DMS53 (cell line): ENCODE measurements at places on chromosomes 16 and 17.

GRCh38 chr16:89511374-89511773, 3.2 kb downstream of the SPG7 start:
- DNase-seq, result no peak

DNA sequence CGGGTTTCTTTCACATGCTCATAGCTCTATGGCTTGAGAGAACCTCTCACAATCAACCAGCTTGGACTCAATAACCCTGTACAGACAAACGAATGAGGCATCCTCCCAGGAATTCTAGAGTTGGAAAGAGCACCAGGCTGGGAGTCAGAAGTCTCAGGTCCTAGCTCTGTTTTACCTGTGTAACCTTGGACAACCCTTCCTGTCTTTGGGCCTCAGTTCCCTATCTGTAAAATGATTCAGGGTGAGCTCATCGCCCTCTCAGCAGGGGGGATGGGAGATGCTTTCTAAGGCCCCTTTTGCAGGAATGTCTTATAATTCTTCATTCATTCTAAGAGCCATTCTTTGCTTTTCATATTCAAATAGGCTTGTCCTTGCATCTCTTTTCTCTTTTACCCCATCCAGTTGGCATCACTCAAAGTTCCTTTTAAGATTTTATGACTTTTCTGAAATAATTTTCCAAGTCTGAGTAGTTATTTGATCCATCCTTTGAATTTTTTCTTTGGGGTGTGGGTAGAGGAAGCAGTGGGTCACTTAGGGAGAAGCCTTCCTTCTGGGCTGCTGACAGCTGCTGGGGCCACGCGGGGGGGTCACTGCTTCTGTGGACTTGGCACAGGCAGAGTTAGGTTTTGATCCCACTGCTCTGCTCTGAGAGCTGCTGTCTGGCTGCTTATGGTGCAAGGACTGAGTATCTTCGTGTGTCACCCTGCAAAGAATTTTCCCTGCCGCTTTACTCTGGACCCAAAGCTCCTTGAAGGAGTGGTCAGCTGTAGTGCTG, 102.7 kb downstream of the UTP18 start:
- DNase-seq, result no peak

GRCh38 chr16:12414281-12414680, 389.4 kb downstream of the CPPED1 start:
- DNase-seq, result no peak

GRCh38 chr16:74563828-74564263, 43.1 kb downstream of the GLG1 start:
- no peak for DNase-seq

GRCh38 chr17:64994781-64995538, 61.6 kb downstream of the GNA13 start:
- DNase-seq, result no peak

DNA sequence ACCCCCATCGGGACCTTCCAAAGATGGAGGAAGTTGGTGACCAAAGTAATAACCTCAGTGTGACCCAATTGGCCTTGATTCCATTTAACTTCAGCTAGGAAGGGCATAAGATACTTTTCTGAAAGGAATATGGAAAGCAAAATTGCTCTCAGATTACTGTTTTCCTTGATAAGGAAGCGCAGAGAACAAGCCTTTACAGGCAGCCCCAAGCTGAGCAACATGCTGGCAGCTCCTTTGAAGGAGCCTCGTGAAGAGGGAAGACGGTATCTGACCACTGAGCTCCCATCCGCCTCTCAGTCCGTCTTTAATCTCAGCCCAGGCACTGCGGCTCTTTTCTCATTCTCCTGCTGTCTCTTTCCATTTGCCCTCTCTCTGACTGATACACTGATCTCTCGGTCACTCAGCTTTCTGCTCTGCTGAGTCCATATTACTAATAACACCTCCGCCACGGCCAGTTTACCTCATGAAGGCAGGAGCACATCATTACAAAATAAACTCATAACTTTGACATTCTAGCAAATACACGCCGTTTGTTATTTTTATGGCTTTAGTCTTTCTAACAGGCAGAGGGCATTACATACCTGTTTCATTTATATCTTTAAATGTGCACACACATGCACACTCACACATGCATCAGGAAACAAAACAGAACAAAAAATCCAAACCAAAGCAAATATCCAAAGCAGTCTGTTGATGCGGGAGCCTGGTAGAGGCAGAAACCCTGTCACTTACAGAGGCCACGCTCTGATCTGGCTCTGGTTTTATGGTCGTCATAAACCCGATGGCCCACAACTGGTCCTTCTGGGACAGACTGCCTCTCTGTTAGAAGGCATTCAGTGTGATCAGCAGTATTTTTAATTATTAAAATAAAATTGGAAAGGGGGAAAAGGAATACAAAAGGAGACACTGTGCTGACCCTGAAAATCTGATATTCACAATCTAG, 183.2 kb downstream of the AATF start:
- DNase-seq, result no peak

GRCh38 chr17:48351911-48352332, 78.1 kb downstream of the SKAP1 start:
- DNase-seq, result peak; percentile 67

GRCh38 chr17:48333034-48333530, 96.9 kb downstream of the SKAP1 start:
- DNase-seq, result no peak

DNA sequence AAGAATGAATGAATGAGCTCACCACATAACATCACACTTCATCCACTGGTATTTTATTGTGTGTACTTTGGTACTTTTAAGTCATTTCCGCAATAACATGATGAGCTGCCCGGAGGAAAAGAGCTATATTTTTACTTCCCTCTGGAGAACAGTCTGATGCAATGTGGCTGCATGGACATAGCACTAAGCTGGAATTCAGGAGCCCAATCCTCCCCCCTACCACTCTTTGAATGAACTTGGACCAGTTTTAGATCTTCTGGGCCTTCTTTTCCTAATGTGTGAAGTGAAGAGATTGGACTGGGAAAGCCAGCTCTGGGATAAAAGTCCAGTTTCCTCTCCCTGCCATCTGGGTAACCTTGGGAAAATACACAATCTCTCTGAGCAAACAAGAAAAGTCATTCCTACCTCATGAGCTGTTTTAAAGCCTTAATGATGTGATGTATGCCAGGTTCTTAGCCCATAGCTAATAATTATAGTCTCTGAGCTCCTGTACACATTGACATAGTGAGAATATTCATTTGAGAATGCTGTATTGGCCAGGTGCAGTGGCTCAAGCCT, 79.3 kb downstream of the ABCC12 start:
- DNase-seq, result no peak

GRCh38 chr17:6857904-6858303, 26.4 kb upstream of the TEKT1 start:
- DNase-seq, result no peak

DNA sequence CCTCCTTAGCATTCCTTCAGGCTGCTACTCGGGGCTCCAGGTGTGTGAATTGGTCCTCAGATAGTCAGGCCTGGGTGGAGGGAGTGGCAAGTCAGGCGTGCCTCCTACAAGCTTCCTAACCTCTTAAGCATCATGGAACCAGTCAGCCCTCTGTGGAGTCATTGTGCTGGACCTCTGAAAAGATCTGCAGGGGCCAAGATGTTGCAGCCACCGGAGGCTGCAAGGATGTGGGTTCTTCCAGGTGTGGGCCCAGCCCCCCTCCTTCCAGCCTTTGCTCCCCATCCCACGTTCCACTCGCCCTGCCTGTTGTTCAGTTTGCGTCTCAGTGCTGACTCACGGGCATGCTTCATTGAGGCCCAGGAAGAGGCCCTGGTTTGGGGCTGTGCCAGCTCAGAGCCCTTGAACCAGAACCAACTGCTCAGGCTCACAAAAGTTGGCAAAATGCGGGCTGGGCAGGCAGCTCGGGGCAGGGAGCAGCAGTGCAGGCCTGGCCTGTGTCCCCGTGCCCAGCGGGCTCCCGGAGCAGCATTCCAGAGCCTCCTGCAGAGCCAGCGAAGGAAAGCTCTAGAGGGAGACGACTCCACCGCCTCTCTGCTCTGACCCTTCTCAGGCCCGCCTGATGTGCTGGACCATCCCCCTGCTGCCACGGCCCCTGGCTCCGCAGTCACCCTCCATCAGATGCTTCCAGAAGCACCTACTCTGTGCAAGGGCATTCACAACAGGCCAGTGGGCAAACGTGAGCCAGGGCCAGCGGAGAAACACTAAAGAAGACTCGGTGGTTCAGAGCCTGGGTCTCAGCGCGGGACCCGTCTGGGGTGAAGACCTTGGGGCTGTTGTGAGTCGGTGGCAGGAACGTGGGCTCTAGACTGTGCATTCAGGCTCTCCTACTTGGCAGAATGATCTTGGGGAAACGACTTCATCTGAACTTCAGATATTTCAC, 7.5 kb downstream of the LDHD start:
- peak; percentile 91 for DNase-seq

DNA sequence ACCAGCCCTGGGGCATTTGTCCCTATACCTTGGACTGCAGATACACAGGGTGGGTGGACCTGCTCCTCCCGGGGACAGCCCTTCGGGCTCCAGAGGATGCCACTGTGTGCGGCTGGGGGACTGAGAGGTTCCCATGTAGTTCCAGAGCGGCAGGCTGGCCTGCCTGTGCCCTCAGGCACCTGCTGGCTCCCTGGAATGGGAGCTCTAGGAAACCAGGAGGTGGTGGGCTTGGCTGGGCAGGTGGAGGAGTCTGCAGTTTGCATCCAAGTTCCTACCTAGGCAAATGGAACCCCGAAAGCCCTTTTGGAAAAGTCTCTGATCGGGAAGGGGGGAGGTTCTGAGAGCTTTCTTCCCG, 982 bp downstream of the DBNDD1 start:
- peak; percentile 54 for DNase-seq

GRCh38 chr16:79608976-79609375, 8.4 kb upstream of the MAF start:
- DNase-seq, result no peak

DNA sequence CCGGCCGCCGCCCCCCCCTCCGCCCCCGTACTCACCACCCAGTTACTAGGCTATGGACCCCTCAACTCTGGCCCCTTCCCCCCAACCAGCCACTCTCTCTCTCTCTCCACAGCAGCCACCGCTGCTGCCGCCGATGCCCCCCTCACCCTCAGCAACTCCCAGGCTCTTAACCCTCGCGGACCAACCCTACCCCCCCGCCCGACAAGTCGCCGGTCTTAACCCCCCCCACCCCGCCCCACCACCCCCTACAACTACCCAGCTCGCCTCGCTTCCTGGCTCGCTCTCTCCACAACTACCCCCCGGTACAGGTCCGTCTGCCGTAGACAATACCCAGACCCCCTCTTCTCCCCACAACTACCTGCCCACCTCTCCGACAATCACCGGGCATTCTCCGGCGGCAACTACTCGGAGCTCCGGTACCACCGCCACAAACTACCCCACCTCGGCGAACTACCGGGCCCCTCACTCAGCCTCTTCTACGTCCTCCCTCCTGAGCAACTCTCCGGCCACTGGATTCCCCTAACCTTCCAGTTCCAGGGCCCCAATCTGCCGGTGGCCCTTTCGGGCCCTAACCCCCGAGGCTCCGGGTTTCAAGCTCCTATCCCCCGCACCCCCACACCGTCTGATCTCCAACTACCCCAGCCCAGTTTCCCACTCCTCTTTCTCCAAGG, 702 bp downstream of the PHF23 start:
- DNase-seq, result peak; percentile 73

DNA sequence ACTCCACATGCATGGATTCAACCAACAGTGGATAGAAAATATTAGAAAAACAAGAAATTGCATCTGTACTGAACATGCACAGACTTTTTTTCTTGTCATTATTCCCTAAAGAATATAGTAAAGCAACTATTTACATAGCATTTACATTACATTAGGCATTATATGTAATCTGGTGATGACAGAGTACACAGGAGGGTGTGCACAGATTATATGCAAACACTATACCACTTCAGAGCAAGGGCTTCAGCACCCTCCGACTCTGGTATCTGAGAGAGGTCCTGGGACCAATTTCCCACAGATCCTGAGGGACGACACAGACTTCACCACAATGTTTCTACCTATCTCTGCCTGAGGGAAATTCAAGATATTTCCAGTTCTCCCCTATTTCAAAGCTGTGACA, 25.3 kb upstream of the KCTD5 start:
- DNase-seq, result no peak

DNA sequence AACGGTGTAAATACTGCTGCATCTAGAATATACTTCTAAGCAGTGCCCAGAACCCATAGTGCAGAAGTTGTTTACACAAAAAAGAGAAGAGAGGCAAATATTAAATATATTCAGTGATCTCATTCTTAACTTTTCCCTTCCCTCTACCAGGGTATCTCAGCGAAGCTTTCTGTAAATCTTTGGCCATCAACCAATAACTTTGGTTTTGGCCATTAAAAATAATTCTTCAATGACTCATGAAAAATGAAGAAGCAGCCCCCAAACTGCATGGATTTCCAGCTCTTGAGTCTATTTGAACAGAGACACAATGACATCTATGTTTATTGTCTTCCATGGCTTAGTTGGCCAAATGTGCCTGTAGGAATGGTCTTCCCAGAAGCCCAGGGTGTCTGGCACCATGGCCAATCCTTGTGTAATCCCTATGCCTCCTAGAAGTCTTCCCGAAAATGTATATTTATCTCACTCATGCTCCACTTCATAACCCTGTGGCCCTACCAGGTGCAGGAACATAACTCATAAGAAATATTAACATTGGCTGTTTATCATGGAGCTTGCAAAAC, 646.6 kb downstream of the TOX3 start:
- DNase-seq, result no peak

GRCh38 chr17:55264645-55265298, at the start of gene HLF:
HLF (plus strand) TSS chr17:55264960; CDS start chr17:55265485, 525 bp downstream.
- peak; percentile 93 for DNase-seq

- DNase-seq, result no peak
Observed at GRCh38 chr16:85399583-85400284, 213.4 kb upstream of the GSE1 start.

GRCh38 chr17:61132524-61132923, 267.1 kb upstream of the TBX2 start:
- no peak for DNase-seq

- no peak for DNase-seq
Observed at GRCh38 chr17:57603978-57604377, 141.1 kb downstream of the CCDC182 start.

DNA sequence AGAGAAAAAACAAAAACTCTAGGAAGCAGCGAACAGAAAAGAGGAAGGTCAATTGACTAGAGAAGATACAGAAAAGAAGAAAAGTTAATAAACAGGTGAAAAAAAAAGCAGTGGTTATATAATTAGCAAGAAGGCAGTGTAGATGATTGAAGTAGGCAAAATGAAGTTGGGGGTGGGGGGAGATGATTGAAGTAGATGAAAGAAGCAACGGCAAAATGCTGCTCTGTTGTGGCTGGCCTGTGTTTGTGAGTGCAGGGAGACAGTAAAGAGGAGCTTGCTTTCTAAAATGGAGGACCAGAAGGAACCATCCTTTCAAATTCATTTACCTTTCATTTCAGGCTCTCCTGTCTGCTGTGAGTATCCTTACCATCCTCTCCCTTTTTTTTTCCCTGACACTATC, 3.6 kb downstream of the EVI2B start:
- DNase-seq, result no peak

DNA sequence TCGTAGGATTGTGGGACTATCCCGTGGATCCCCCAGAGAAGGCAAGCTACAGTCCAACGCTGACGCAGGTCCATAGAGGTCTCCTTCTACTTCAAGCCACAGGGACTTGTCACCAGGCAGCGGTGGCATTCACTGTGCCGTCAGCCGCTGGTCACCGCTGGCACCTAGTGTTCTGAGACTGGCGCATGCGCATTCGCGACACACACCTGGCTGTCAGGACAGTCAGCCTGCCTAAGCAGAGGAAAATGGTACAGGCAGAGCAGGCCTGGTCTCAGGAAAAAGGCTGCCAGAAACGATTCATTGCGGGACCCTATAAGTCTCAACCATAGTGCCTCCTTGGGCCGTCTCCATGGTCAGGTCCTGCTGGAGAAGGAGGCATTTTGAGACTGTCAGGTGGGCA, 138.0 kb upstream of the WSB1 start:
- peak; percentile 56 for DNase-seq

GRCh38 chr16:2023092-2024031, 3.3 kb upstream of the NHERF2 start:
- DNase-seq, result peak; percentile 92

- DNase-seq, result no peak
Observed at GRCh38 chr17:17024778-17025300, 17.4 kb upstream of the MPRIP start.
